ENCODE measurements at places on chromosomes 3 and 15.

DNA sequence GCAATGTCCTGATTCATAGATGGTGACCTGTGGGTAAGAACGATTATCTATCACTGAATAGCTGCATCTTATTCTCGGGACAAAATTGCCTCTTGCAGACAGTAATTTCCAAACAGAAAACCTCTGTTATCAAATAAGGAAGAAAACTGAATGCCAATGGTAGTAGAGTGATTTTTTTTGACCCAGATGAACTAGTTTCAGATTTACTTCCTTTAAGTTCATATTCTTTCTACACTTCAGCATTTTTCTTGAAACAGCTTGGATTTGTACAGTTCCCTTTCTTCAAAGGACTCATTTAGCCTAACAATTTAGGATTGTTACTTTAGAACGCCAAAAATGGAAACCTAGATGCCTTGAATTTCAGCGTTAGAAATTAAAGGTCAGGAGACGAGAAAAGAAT, 14.6 kb downstream of the ETV5 start:
- no peak for DNase-seq

DNA sequence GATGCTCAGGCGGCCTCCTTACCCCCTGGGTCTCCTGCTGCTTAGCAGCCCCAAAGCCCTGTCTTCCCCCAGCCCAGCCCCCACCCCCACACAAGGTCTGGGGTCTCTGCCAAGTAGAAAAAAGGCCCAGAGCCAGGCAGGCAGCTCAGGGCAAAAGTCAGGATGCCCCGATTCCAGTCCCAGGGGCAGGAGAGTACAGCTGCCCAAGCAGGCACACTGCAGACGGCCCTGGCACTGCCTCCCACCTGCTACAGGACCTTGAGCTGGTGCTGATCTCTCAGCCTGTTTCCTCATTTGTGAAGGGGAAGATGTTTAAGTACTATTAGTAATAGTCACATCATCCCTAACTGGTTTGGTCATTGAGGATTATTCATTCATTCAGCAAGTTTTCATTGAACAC, 12.6 kb downstream of the TMEM43 start:
- DNase-seq, result no peak

DNA sequence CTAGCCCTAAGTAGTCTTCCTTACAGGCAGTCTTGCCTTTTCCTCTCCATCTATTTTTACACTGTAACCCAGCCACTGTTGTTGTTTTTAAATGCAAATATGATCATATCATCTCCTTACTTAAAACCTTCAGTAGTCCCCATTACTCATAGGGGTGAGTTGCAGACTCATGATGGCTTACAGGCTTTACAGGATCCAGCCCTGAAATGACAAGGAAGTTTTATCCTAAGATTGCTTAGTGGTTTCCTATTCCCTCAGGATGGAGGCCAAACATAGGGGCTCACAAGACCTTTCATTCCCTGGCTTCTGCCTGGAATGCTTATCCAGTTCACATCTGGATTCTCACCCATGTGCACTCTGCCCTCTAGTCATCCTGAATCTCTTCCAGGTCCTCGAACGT, 27.7 kb upstream of the PCOLCE2 start:
- DNase-seq, result no peak

DNA sequence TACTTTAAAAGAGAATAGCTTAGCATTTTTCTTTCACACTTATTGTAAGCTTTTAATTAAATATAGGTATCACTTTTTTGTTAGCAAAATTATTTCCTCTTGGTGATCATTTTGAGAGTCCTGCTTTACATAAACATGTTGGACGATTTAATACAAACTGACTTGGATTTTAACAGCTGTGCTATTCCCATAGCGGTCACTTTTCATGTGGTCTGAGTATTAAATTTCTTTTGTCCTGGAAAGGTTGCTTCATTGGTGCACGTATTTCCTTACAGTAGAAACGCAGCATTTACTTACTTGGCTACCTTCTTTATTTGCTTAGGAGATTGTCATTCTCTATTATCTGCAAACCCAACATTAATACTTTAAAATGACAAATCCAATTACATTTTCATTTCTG, 109.4 kb downstream of the ATG7 start:
- DNase-seq, result peak; percentile 62

DNA sequence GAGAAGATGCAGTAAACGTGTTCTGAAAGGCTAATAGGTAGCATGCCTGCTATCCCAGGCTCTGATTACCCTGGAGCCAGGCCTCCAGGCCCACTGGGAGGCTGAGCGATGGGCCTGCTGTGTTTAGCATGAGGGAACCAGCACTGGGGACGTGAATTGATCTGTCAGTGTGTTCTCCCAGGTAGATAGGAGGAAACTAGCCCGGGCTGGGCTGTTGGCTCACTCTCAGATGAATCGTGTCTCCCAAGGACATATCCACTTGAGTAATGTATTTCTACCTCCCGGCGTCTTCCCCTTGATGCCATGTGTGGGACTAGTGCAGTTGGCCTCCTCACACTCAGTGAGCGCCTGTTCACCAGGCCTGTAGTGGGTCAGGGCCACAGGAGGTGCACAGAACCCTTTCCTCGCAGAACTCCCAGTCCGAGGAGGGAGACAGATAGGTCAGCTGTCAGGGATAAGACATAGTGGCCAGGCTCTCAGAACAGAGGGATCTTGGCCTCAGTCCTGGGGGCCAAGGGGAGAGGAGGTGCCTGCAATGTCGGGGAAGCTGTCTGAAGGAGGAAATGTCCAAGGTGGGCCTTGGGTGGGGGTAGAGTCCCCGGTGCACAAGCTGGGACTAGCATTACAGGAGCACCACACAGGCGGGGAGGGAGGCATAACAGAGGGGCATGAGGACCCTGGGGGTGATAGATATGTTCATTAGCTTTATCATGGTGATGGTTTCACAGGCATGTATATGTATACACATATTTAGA, 111.7 kb downstream of the DNAJB8 start:
- no peak for DNase-seq

GRCh38 chr15:57333487-57333886, 42.8 kb upstream of the CGNL1 start:
- peak; percentile 62 for DNase-seq

DNA sequence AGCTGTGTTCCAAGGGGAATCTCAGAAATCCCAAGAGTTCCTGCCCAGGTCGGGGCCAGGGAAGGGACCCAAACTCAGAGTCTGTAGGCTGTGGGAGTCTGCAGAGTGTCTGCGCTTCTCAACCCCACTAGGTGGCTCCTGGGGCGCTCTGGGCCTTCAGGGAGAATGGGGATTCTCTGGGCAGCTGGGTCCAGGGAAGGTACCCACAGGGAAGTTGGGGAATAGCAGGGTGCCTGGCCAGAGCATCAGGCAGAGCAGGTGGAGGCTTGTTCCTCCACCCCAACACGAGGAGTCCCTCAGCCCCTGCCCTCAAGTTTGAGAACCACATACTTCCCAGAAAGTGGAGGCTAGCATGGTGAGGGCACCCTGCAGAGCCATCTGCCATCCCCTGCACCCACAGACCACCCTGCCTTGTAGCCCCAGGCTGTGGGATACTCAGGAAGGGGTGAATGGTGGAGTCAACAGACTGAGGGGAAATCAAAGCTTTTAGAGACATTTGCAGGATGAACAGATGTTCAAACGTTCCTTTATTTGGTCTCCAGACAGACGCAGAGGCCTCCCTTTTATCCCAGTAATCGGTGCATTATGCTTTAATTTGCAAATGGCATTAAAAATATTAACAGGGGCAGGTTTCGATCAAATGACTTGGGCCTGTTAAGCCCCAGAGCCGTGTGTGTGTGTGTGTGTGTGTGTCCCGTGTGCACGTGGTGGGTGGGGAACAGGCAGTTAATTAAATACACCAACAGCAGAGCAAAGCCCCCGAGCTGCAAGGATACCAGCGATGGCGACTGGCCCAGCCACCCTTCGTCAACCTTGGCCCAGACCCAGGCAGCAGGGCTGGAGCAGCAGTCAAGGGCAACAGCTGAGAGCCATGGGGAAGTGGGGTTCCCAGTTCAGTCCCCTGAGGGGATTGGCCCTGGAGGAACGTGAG, 57.7 kb downstream of the DNAJB8 start:
- no peak for DNase-seq

DNA sequence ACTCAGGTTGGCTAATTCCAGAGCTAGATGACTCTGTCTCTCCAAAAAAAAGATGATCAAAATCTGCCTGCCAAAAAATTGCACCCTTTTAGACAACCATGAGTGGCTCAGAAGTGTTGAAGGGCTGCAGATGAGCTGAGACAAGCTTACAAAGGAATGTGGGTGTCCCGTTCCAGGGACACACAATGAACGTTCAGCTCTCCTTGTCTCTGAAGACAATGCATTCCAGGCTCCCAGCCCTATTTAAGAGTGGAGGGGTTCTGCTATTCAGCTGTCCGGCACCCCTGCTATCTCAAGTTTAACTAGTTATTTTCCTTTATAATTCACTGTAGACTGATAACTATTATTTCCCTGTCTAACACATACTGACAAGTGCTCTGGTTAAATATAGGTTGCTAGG, 355.1 kb upstream of the WNT5A start:
- no peak for DNase-seq

DNA sequence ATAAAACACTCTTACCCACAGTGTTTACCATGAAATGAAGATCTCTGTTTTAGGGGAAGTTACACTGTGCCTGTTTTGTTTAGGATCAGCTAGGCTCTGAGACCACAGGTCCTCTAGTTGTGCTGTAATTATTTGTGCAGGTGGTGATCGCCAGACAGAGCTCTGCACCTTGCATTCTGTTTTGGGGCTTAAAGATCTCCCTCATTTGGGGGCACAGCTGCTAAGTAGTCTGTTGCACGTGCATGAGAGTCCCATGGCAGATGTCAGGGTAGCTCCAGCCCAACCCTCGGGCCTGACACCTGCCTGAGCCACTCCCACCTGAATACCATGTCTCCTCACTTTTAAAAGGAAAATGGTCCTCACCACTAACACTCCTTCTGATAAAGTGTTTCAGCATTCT, 12.4 kb downstream of the C3orf20 start:
- no peak for DNase-seq

GRCh38 chr3:130640027-130640426, 106.6 kb downstream of the PIK3R4 start:
- no peak for DNase-seq

All from iris pigment epithelial cell (primary cell).